ENCODE measurements at places on chromosomes 16 and 17. TPM values are rescaled to one million over a fixed set of nuclear protein-coding genes. Genes with fewer than 3 reads are reported as not detected.

DNA sequence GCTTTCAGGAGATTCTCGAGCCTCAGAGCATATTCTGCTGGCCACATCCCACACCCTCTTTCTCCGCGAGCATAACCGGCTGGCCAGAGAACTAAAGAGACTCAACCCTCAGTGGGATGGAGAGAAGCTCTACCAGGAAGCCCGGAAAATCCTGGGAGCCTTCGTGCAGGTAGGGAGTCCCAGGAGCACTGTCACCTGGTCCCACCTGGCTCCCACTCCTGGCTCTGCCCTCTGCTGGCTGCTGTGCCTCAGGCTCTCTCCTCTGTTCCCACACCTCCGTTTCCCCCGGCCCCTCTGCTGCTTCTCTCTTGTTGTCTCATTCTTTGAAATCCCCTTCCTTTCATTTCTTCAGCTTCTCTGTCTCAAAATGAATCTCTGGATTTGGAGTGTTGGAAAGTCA, 16.4 kb downstream of the LPO start:
- no peak for DNase-seq

DNA sequence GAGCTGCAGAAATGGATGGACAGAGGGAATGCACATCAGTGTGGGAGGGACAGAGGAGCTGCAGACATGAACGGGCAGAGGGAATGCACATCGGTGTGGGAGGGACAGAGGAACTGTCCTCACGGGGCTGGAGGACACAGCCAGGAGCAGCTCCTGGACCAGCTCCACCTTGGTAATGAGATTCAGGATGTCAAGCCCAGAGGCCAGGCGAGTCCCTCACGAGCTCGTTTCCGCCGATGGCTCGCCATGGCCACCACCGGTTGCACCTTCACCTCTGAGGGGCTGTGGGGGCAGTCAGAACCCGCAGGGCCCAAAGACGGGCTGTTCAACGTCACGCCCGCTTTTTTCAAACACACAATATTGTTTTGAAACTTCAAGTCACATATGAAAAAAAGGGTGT, 56.2 kb downstream of the RPH3AL start:
- DNase-seq, result no peak

GRCh38 chr17:59643159-59644140, 23.8 kb downstream of the CLTC start:
- DNase-seq, result no peak

GRCh38 chr17:43713494-43714162, 45.0 kb downstream of the SOST start:
- peak; percentile 41 for DNase-seq

DNA sequence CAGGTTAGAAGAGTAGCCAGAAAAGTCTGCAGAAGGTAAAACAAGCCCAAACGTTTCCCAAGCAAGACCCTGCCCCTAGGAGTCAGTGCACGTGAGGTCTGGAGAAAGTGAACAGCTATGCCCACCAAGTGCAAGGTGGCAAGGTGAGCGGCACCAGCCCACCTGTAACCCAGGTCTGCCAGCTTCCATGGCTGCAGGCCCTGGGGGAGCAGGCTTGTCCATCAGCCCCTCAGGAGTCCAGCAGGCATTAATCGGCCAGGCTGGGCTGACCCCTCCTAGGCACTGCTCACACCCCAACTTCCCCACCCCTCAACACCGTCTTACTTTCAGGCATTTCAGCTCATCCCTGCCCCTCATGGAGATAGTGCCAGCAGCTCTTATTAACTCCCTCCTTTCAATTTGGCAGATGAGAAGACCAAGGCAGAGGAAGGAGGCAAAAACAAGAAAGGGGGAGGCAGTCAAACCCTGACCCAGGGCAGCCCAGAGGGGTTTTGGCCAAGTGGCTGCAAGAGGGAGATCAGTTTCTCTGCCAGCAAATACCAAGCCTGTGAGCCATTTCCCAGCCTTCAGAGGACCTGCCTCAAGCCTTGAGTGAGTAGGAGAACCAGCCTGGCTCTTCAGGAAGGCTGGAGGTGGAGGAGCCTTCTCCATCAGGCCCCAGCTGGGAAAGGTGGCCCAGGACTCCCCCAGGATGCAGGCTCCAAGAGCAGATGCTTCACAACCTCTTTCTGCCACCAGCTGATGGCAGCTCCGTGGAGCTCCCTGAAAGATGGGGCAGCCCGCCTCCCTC, 14.7 kb downstream of the BEAN1 start:
- no peak for DNase-seq

- no peak for DNase-seq
Observed at GRCh38 chr16:81673432-81673831, 105.7 kb upstream of the PLCG2 start.

- DNase-seq, result no peak
Observed at GRCh38 chr17:72523491-72523890, 402.7 kb downstream of the SOX9 start.

DNA sequence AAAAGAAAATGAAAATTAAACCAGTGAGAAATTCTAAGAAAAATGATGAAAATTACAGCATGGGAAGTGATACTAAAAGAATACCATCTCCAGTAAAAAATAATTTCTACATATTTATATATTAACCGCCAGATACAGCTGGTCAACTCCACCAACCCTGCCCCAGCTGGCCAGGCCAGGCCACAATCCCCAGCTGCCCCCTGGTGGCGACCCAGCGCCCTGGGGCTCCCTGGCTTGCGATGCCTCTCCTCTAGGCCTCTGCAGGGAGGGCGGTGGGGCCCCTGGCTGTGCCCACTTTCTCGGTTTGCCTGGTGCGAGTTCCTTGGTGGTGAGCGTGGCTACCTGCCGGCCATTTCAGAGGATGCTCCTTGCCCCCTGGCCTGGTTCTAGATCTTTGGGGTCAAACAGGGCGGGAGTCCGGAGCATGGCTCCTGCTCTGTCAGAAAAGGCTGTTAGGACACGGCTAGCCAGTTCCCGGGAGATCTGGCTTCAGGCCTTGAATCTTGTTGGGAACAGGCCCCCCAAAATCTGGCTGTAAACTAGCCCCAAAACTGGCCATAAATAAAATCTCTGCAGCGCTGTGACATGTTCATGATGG, 14.5 kb downstream of the GLIS2 start:
- DNase-seq, result peak; percentile 65

DNA sequence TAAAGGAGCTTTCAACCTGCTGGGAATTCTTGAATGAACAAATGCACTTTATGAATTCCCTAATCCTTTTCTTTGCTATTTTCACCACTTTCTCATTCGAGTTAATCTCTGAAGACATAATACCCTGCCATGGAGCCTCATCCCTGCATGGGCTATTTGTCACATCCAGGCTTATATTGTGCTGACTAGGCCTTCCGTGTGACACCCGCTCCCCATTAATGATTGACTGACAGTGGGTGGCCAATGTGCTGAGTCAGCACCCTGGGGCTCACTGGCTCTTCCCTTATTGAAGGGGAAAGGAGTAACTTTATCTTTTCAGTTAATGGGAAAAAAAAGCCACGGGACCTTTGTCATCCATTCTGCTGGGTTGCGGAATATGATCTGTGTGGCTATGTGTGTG, 1024.8 kb upstream of the EEF2KMT start:
- no peak for DNase-seq

DNA sequence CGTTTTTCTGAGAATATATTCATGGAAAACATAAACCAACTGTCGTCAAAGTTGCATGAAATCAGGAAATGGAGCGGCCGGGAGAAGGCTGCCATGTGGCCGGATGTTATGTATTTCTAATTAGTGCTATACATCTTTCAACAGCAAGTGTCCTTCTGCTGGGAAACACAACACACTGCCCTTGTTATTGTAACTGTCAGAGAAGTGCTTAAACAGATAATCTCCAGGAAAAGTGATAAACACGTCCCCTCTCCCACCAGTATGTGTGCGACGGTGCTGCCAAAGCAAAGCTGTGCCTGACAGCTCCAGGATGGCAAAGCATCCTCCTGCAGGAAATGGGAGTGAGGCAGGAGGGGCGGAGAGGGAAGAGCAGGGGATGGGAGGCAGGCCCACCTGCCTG, 111.8 kb downstream of the SMG6 start:
- DNase-seq, result no peak

GRCh38 chr17:28983286-28984230, 22.3 kb downstream of the SEZ6 start:
- no peak for DNase-seq

GRCh38 chr17:35889818-35890773, 9.9 kb upstream of the CCL5 start:
- DNase-seq, result peak; percentile 58

DNA sequence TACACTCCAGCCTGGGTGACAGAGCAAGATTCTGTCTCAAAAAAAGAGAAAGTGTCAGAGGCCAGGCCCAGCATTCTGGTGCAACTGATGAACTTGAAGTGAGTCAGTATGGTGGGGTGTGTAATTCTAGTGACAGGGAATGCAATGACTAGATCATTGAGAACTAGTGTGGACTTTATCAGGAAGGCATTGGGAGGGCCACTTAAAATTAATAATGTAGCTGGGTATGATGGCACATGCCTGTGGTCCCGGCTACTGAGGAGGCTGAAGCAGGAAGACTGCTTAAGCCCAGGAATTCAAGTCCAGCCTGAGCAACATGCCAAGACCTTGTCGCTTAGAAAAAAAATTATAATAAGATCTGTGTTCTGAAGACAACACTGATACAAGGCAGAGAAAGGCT, 90.8 kb downstream of the STX8 start:
- no peak for DNase-seq

GRCh38 chr16:66278604-66279262, 87.8 kb upstream of the CDH5 start:
- DNase-seq, result no peak

DNA sequence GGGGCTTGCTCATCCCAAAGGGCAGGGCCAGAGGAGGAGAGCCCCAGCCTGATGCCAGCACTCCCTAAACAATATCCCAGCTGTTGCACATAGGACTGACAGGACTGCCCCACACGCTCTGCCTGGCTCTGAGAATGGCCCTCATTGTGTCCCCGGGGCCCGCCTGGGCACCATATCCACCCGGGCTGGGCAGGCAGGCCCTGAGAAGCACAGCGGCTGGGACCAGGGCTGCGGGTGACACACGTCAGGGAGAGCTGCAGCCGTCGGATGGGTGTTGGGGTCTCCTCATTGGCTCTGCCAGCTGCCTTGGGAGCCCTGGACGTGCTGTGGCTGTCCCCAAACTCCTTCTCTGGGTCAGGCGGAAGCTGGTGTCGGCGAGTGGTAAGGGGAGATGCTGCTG, 4.2 kb downstream of the BCAR1 start:
- DNase-seq, result no peak

GRCh38 chr17:52419229-52419641, 260.7 kb upstream of the CA10 start:
- no peak for DNase-seq

DNA sequence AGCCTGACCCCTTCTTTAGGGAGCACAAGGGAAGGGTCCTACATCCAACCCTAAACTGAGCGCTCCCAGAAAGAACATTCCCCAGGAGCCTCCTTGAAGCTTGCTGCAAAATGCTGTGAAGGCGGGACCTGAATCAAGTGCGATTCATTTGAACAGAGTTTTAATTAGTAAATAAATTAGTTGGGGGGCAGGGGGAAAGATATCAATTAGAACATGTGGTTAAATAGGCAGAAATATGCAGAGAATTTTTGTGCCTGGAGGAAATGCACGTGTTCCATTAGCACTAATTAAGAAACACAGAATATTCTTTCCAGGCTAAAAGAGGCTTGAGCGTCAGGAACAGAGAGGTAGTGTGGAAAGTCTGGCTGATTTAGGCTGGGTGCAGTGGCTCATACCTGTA, 38.5 kb upstream of the SHISA9 start:
- no peak for DNase-seq

ETV4 gene
- polyA plus RNA-seq, result 2.5 TPM

TBC1D24 gene
- polyA plus RNA-seq, result 23.9 TPM

TTYH2 gene
- 2.4 TPM for polyA plus RNA-seq

PHLPP2 gene
- 2.8 TPM for polyA plus RNA-seq

GOSR1 gene
- 16.8 TPM for polyA plus RNA-seq

MYH11 gene
- 40.2 TPM for polyA plus RNA-seq

CCL16 gene
- polyA plus RNA-seq, result not detected

DOC2A gene
- polyA plus RNA-seq, result 3.5 TPM

AXIN2 gene
- 1.2 TPM for polyA plus RNA-seq

MFAP4 gene
- polyA plus RNA-seq, result 27.6 TPM

CCT6B gene
- 3.9 TPM for polyA plus RNA-seq

Data from kidney (tissue), 22 donors.